ENCODE measurements at places on chromosomes 2 and 18.

DNA sequence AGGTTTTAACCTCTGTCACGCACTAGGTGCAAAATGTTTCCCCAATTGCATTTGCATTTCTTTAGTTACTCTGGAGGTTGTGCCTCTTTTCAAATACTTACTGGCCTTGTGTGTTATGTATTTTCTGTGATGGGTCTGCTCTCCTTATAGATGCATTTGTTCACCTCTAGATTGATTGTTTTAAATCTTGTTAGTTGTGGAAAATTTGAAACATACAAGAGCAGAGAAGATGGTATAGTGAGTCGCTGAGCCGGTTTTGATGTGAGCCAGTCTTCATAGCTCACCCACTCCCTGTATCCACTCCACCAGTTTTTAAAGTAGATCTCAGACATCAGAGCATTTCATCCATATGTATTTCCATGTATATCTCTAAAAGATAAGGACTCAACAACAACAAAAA, 6.5 kb downstream of the IMP4 start:
- DNase-seq = no peak

GRCh38 chr2:25671622-25672021, 1.8 kb downstream of the DTNB start:
- DNase-seq = no peak

DNA sequence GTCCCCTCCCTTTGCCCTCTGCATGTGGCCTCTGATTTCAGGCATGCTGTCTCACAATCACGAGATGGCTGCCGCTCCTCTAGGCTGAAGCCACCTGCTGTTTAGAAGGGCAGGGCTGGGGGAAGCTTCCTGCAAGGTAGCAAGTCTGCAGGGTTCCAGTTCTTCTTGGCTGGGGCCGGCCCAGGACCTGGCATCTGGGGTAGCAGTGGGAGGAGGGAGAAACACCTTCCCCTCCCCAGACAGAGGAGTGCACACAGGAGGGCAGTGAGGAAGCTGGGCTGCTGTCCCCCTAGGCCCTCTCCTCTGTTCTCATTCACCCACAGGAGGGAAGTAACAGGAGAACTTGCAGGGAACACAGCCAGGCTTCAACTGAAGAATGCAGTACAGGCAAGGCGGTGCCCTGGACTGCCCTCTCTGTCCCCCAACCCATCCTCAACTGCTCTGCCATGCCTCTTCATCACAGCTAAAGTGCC, 345.9 kb upstream of the HS6ST1 start:
- no peak for DNase-seq

DNA sequence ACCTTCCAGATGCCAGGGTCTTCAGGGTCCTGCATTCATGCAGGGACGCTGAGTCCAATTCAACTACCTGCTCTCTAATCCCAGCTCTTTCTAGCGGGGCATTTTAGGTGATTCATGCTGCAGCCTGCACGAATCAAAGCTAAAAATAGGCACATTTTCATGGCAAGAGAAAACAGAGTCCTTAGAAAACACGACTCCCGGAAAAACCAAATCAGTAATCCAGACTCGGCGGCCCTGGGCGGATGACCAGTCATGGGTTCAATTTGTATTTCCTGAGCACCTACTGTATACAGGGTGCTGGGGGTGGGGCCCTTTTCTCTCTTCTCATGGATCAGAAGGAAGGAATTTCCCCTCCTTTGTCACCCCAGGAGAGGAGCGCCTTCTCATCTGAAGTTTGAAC, 64.4 kb downstream of the LONRF2 start:
- no peak for DNase-seq
